Activated CD8-positive, alpha-beta memory T cell treated with anti-CD3 and anti-CD28 coated beads for 1 hour (primary cell): ENCODE measurements at places on chromosomes 2 and 18.

- DNase-seq, result no peak
Observed at GRCh38 chr18:37630334-37630733, 64.7 kb upstream of the CELF4 start.

GRCh38 chr2:133004623-133005022 lies 334.6 kb upstream of the LYPD1 start:
- DNase-seq, result no peak

DNA sequence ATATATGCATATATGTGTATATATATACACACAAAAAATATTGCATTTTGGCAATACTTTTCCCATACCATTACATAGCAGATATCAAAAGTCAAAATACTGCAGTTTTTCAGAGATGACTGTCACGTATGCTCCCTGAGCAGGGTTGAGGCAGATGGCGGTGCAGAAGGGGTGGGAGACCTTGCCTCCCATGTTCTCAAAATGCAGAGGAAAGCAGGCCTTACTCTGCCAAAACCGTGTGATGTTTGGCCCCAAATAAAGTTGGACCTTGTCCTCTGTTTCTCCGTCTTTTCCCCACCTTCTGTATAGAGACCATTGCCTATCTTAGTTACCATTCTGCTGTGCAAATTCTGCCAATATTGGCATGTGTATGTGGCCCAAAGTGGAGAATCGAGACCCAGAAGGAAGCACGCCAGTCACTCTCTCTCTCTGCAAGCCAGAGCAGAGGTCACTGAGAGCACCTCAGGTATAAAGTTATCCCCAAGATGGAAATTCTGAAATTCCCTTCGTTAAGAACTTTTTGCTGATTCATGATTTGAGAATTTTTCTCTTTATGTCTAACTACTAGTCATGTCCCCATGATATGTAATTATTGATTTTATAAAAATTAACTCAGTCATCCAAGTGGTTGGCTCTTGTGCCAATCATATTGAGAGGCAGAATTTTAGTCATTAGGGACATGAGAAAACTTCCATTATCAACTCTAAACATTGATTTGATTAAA lies 898.8 kb downstream of the EPHA4 start:
- DNase-seq, result no peak

DNA sequence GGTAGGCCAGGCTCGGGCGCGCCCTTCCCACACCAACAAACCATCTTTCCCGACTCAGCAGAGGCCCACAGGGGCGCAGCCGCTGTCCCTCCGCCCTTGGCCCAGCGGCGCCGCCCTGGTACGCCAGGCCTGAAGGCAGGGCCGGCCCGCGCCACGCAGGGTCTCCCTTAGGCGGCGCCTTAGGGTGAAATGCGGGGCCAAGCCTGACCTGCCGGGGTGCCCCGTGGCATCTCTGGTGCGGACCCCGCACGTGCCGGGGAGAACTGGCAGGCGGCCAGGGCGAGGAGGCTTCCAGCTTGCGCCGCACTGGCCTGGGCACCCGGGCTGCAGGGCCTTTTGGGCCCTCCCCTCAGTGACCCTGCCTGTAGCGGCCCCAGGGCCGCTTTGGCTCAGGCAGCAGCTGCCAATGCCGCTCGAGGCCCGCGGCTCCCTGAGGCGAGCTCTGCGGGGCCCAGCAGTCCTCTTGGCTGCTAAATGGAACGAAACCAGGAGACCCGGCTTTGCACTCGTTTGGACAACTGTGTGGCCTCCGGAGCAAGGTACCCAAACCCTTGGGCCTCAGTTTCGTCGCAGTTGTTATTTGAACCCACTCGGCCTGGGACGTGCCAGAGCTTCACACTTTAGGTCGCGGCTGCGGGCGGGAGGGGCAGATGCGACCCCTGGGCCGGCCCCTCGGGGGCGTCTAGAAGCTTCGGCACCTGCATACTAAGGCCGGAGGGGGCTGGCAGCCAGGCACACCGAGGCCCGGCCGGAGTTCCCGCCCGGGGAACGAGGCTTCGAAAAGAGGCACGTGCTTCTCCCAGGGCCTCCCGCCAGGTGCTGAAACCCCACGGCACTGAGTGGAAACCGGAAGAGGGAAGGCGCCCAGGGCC lies 8.5 kb downstream of the OTX1 start:
- DNase-seq, result no peak

GRCh38 chr18:9871244-9871746 lies 14.5 kb upstream of the TXNDC2 start:
- DNase-seq, result no peak

DNA sequence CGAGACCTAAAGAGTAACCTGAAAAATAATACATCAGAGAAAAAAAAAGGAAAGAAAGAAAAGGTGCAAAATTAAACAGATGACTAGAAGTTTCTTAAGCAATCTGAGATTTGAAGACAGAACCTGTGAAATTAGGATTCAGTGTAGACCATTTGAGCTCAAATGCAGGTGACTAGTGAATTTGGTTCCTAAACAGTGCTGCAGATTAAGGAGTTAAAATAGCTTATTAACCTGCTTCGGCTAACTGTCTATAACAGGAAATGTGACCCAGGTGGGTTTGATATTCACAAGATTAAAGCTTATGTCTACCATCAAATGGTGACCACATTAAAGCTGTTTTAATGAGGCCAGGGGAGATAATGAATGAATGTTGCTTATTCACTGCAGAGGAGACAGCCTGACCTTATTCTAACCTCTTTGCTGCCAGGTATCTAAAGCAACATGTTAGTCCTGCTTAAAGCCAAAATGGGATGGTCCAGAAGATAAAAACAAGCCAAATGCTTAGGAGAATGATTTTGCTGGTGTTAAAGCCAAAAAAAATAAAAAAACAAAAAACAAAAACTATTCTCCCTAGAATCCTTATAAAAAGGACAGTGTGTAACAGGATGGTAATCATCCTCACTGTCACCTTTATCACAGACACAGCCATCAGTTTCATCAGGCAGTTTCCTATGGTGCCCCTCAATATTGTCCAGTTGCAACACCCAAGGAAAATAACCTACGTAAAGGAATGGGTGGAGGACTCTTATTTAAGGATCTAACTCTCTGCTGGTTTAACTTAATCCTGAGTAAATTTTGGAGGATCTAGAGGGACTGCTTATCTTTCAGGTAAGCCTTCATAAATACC lies 769.0 kb upstream of the ZEB2 start:
- DNase-seq, result no peak

DNA sequence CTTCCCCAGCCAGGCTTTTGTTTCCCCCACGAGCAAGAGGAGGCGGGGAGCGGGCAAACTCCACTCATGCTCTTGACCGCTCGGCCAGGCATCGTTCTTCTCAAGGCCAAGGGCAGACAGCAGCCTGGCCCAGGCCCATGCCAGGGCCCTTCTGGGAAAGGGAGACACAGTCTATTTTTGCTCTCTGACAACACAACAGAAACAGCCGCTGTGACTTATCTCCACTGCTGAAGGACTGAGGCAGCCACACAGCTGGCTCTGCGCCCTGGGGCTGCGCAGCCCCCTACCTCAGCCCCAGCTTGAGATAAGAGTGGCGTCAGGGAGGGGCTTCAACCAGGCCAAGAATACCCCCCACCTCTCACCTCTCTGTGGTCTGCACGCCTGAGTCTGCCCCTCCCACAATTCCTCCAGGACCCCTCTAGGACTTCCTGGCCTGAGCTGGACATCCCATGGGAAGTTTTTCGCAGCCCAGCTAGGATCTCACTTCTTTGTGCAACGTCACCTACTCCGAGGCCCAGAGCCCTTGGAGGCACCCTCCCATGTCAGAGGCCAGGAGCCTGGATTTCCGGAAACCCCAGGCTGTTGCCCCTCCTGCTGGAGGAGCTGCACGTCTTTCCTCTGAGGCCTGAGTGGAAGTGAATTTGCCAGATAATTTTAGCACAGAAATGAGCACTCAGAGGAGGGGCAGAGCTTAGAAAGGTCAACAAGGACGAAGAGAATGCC lies 118.9 kb upstream of the OTOS start:
- no peak for DNase-seq

GRCh38 chr18:2857491-2858131 lies 10.8 kb downstream of the EMILIN2 start:
- no peak for DNase-seq

- no peak for DNase-seq
Observed at GRCh38 chr2:176699644-176700043, 430.4 kb downstream of the MTX2 start.

GRCh38 chr2:3636586-3637310 lies 21.3 kb upstream of the ALLC start:
- no peak for DNase-seq

GRCh38 chr2:88048541-88048940 lies 7.0 kb downstream of the KRCC1 start:
- no peak for DNase-seq

DNA sequence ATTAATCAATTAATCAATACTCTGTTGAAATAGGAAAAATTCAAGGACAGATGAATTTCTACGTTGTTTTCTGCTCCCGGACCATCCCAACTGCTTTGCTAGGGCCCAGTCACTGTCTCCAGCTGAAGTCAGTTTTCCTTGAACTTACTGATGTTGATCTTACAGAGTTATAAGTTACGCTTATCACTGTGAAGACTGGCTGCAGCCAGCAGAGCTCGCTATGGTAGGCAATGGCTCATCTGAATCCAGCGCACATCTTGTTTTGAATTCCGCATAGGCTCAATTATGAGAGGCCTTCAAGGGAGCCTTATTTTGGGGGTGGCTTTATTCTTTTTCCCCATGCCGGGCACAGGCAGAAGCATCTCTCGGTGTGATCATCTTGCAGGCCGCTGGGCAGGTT lies 2.7 kb downstream of the MC2R start:
- no peak for DNase-seq

GRCh38 chr18:3037423-3037915 lies 24.5 kb upstream of the LPIN2 start:
- DNase-seq, result no peak

GRCh38 chr2:219198974-219199373 lies 7.6 kb upstream of the ZFAND2B start:
- no peak for DNase-seq

DNA sequence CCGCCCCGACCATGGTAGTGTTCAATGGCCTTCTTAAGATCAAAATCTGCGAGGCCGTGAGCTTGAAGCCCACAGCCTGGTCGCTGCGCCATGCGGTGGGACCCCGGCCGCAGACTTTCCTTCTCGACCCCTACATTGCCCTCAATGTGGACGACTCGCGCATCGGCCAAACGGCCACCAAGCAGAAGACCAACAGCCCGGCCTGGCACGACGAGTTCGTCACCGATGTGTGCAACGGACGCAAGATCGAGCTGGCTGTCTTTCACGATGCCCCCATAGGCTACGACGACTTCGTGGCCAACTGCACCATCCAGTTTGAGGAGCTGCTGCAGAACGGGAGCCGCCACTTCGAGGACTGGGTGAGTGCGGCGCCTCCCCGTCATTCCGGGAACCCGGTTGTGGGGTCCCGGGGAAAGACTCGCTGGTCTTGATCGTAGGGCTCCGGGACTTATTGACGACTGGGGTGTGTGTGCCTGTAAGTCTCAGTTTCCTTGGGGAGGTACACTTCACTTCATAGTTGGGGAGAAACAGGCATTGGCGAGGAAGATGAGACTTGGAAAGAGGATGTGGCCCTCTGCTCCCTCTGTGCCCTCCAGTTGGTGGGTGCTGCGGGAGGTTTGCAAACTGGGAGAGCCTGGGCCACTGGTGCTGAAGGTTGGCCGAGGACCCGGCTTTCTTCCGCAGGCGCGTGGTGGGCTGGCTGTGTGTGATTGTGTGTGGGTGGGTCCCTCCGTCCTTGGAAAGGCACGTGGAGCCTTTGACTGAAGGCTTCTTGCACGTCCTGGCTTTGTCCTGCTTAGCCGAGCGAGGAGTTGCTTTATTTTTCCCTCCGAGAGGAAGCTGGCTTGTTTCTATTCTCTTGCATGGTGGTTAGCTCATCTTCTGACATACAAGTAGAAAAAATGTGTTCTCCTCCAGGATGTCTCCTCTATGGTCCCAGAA lies 886 bp downstream of the PRKCE start:
- DNase-seq, result no peak

GRCh38 chr2:158644139-158644538 lies 151.0 kb upstream of the DAPL1 start:
- no peak for DNase-seq

- peak; percentile 51 for DNase-seq
Observed at GRCh38 chr2:108621087-108621559, 86.9 kb downstream of the LIMS1 start.

DNA sequence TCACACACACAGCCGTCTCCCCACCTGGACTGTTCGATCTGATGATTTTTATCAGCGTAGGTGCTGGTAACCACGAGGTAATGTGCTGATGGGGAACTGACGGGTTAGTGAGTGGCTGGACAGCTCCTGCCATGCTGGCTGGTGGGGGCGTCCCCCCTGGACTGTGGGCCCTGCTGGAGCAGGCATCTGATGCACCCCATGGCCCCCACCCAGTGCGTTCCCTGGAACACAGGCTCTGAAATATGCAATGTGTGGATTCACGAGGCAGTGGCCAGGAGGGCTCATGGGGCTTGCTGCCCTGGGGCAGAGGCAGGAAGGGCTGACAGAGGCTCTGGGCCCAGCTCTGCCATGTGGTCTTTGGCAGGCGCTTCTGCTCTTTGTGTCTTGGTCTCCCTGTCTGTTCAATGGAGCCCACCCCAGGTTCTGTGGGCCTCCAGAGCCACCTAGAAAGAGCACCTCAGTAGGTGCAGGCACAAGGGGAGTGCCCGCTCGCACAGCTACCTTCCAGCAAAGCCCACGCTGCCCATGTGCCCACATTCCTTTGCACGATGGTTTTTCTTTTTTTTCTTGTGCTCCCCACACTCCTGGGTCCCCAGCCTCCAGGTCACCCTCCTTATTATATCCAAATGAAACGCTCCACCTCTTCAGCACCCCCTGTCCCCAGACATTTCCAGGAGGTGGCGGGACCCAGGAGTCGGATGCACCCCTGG lies 10.3 kb upstream of the PXDN start:
- no peak for DNase-seq

- DNase-seq, result no peak
Observed at GRCh38 chr2:128311755-128312341, 6.8 kb downstream of the HS6ST1 start.

- DNase-seq, result no peak
Observed at GRCh38 chr2:26458365-26459042, 19.4 kb downstream of the OTOF start.

GRCh38 chr2:99834426-99834825 lies 308.0 kb downstream of the AFF3 start:
- DNase-seq, result no peak

DNA sequence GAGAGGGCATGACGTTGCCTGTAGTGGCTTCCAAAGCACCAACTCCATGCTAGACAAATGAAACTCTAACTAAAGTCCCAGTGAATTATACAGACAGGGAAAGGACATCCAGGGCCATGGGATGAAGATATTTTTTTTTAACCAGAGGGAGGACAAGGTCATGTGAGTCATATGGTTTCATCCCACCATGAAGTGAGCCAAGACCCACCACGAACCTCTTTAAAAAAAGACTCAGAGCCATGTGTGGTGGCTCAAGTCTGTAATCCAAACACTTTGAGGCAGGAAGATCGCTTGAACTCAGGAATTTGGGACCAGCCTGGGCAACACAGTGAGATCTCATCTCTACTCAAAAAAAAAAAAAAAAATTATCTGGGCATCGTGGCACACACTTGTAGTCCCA lies 115.2 kb downstream of the LIPG start:
- no peak for DNase-seq
